Stimulated activated CD8-positive, alpha-beta memory T cell treated with anti-CD3 and anti-CD28 coated beads, Interleukin-4, amount 100 ng/mL, for 1 hour (primary cell): ENCODE measurements at places on chromosomes 7 and 10.

DNA sequence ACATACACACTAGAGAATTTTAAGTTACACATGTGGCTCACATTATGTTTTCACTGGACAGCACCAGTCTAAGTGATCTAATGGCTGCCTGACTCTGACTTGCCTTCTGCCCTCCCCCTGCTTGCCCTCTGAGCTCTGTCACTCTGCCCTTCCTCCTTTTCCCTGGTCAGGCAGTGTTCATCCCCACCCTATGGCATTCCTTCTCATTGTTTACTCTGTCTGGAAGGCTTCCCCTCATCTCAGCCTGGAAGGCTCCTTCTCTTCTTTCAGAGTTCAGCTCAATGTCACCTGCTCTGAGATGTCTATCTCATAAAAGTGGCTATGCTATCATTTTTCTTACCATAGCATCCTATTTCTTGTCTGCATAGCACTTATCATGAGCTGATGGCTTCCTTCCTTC lies 305.7 kb downstream of the BMPER start:
- no peak for DNase-seq

GRCh38 chr7:35556515-35557471 lies 138.1 kb downstream of the HERPUD2 start:
- no peak for DNase-seq

DNA sequence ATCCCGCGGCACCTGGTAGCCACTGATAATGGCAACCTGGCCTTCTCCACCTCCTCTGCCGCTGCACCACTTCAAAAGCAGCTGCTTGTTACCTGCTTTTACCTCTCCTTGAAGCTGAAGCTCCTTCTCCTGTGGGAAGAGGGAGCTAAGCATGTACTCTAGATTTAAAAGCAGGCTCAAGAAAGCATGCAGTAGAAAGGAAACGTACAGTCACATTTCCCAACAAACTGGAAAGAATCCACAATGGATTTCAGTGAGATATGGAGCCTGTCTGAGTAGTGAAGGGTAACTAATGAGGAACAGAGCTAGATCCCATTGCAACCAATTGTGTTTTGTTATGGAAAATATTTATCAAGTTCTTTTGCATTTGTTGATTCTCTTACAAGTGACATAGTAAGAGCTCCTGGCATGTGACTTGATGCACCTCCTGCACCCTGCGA lies 457.4 kb upstream of the GALNT17 start:
- DNase-seq: no peak

- DNase-seq: no peak
Observed at GRCh38 chr7:123498601-123499000, 35.8 kb downstream of the IQUB start.

DNA sequence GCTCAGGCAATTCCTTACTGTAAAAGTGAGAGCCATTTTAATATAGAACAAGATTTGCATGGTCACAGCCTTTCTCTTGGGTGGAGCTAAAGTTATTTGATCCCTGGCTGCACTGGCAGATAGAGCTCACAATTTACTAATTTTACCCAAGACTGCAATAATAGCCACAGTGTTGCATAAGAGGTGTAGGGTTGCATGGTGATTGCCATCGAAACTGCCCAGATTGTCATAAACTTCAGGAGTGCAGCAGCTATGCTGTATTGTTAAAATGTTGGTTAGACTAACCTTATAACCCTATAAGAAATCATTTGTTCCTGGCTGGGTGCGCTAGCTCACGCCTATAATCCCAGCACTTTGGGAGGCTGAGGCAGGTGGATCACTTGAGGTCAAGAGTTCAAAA lies 50.0 kb downstream of the VCL start:
- no peak for DNase-seq

GRCh38 chr7:149866779-149867447 lies 6.9 kb upstream of the ATP6V0E2 start:
- DNase-seq: no peak

- DNase-seq: no peak
Observed at GRCh38 chr7:1452205-1452604, 7.1 kb downstream of the MICALL2 start.

- no peak for DNase-seq
Observed at GRCh38 chr7:38512704-38513103, 118.5 kb downstream of the AMPH start.

DNA sequence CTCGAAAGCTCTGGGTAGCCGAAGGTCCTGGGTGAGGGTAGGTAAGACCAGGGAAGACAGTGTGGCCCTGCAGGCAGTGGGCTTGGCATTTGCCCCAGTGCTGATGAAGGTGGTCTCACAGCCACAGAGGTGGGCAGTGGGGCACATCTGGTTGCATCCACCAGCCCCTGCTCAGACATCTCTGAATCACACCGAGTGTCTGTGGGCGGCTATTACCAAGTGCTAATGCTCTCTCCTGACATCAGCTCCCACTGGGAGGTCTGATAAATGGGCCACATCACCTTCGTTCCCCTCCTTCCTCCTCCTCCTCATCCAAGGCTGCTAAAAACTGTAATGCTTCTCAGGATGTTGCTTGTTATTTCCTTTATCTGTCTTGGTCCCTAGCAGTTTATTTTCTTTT lies 330.9 kb upstream of the COBL start:
- no peak for DNase-seq

- DNase-seq: no peak
Observed at GRCh38 chr10:132478341-132479023, 59.1 kb upstream of the INPP5A start.

DNA sequence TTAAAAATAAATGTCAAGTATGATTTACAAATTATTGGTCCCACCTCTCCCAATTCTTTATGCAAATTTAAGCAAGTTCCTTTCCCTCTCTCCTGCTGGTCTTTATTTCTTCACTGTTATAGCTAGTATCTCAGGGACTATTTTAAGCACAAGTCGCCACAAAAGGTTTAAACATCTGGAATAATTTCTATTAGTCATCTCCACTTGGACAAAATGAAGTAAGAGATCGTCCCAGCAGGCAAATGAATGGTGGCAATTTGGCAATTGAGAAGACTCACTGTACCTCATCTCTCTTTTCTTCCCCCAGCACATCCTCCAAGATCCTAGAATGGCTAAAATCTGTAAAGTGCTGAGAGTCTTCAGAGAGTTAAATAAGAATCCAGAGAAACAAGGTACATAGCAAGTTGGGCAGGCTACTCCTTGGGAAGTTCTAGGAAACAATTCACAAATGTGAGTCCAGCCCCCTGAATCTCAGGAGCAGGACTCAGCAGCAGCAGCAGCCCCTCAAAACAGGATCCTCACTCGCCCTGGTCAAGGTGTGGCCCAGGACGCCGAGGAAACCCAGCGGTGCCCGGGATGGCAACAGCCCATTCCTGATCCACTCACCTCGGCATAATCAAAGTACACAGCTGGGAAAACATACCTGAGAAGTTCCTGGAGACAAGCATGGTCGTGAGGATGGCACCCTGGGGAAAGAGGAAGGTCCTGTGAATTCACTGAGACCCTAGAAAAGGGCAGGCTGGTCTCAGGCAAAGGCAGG lies 30.3 kb upstream of the NDST2 start:
- no peak for DNase-seq

DNA sequence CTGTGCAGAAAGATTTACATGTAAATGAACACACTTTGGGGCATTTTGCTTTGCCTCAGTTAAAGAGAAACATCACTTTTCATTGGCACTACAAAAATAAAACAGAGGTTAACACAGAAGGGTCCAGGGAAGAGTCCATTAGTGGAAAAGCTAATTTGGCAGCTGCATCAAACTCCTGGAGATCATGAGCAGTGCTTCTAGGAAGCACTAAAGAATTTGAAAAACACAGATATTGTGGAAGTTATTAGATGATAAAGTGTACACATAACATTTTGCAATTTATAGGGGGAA lies 161.2 kb downstream of the LRRTM3 start:
- DNase-seq: no peak

GRCh38 chr10:117596706-117597105 lies 54.2 kb downstream of the EMX2 start:
- no peak for DNase-seq

DNA sequence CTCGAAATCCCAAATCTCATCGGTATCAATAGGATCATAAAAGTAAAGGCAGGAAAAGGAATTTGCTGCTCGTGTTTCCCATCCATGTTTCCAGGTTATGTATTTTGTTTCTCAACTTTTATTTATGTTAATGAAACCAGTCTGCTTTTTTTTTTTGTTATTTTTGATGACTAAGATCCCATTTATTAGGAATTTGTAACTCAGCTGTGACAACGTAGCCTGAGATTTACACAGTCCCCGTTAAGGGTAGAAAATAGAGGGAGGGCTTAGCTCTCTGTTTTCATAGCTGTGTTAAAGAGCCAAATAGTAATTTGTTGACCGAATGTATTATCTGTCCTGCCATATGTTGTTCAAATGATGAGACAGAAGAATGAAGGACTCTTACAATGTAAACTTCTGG lies 164.0 kb downstream of the MGMT start:
- no peak for DNase-seq

DNA sequence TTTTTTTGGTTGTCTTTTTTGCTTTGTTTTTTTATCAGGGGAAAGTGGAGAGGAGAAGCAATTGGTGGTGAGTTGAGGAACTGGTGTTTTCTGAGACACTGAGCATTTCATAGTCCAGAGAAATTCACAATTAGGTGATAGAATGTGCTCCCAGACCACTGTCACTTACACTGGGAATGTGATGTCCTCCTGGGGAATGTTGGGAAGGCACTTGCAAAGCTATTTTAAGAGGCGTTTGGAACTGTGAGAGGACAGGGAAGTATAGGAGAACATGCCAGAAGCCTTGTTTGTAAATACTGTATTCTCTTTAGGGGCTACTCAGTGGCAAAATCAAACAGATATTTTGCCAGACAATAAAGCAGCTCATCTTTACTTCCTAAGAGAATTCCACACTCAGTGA lies 16.0 kb downstream of the CHRM2 start:
- no peak for DNase-seq
